ENCODE measurements at places on chromosomes 16 and 17.

DNA sequence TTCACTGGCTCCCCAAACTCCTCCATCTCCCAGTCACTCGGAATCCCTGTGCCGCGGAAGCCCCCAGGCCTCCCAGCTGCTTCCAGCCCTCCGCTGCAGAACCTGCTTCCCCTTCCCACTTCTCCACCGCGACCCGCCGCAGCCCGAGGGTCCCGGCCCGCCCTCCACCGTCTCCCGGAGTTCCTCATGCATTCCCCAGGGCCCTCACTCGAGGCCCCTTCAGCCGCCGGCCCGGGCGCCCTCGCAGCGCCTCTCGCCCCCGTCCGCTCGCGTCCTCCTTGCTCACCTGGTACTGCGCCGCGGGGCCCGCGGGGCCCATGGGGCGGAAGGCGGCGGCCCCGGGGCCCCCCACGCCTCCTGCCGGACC lies 329 bp downstream of the SMARCD2 start:
- no peak for DNase-seq

DNA sequence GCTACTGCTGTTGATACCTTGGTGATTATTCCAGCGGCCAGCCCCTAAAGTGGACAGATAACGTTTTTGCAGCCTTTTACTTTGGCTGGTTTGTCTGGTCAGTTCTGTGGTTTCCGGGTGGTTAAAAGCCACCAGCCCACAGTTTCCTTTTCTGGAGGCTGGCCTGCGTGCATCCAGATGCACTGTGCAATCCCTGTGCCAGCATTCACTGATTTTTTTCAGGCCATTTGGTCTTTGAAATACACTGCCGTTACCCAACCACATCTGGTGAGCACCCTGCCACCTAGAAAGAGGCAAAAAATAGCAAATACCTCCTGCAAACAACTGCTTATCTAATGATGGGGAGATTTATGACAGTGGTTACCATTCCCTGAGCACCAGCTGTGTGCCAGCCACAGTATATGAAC lies 797 bp downstream of the NUDT7 start:
- DNase-seq, result no peak

- no peak for DNase-seq
Measured at GRCh38 chr17:50855708-50856330, 10.3 kb downstream of the TOB1 start.

- no peak for DNase-seq
Measured at GRCh38 chr17:31156326-31156725, 61.5 kb downstream of the NF1 start.

DNA sequence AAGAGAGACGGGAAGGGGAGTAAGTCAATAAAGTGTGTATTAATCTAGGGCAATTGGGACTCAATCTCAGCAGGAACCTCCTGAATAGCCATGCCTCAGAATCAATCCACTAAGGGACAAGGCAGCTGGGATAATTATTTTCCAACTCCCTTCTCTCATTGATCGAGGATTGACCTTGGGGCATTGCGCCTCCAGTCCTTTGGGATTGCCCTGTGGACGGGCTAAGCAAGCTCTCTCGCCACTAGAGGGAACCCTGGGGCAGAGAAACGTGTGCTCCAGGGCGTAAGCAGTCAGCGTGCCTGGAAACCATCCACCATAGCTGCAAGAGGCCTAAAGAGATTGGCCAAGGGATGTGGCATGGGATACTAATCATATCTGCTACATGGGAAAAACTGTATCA lies 53.9 kb upstream of the ERCC4 start:
- DNase-seq, result peak; percentile 64

DNA sequence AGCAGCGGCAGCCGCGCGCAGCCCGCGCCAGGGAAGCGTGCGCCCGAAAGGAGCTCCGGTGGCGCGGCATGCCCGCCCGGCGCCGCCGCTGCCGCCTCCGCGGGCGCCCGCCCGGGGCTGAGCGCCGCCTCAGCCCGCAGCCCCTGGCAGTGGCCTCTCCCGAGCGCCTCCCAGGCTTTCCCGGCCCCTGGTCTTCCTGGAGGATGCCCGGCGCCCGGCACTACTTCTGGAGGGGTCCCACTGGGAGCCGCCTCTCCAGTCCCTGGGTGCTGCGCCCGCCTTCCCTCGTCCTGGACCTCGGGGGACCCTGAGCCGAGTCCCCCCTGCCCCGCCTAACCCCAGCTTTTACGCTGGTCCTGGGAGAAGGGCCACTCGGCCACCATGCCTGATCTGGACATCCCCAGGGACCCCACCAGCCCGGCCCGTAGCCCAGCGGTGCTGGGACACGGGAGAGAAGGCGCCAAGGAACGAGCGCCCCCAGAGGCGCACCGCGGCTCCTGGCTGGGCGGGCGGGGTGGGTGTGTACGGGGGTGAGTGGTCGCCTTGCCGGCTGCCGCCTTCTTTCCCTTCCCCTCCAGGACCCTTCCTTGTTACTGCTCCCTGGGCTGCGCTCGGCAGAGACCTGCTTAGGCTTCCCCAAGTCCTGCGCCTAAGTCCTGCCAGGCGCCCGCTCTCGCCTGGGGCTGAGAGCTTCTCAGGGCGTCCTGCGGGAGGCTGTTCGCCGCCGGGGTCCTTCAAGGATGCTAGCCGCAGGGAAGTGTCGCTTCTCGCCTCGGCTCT lies 704 bp downstream of the ASIC2 start:
- DNase-seq, result no peak

DNA sequence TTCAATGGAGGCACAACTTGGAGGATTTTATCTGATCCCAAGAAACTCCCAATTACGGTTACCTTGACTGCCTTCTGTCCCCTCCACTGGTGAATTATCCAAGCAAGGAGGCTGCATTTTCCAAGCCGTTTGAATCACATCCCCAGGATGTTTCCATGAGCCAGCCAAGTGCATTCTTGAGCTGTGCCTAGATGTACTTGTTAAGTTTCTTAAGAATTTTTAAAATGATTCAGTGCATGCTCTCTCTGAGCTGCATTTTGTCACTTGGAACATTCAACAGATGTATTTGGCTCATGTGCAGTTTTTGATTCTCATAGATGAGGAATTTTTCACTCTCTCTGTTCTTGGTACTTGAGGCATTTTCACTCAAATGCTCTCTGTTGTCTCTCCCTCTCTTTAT lies 202.6 kb upstream of the MYOCD start:
- no peak for DNase-seq

- peak; percentile 75 for DNase-seq
Measured at GRCh38 chr17:42405963-42406495, 17.0 kb downstream of the CAVIN1 start.

DNA sequence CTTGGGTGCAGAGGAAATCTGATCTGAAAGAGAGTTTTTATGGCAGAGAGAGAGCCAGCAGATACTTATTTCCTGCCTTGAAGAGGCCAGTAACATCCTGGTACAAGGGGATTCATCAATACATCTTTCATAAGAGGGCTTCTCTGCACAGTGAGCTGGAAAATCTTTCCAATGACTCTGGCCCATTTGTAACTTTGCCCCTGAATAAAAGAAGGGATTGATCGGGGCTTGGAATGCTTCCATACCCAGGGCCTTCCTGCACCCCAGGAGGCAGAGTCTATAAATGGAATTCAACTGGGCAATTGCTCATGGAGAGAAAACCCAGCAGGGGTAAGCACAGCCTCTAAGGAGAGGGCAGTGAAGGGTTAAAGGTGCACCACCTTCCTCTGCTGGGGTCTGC lies 163.3 kb downstream of the XYLT1 start:
- DNase-seq, result no peak

DNA sequence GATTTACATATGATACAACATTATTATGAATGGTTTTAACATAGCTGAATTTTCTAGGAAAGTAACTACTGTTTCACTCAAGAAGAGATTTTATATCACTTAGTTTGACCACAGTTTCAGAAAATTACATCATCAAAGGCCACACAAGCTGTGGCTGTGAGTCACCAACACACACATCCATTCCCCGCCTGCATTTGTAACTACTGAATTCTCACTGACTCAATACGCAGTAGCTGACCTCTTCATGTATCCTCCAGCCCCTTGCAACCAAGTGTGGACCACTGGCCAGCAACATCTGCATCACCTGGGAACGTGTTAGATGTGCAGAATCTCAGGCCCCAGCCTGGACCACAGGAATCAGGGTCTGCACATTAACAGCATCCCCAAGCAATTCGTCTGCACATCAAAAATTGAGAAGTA lies 197.6 kb downstream of the XYLT1 start:
- no peak for DNase-seq

DNA sequence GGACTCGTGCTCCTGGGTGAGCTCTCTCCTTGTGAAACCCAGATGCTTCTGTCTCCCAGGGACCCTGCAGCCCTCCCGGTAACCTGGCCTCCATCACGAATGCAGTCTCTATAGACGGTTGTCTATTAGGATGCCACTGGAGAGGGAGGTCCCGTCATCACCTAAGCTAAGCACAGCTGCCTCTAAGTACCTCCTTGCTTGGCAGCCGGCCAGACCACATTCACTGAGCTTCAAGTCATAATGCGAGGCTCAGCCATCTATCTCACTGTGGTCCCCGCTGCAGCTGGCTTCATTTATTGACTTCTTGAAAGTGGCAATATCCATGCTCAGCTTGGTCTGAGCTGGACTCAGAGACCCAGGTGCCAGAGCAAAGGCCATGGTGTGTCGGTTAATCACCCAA lies 74.5 kb upstream of the HSBP1 start:
- no peak for DNase-seq

- DNase-seq, result no peak
Measured at GRCh38 chr16:67860589-67861398, 12.1 kb upstream of the EDC4 start.

GRCh38 chr16:49661465-49662187 lies 194.3 kb downstream of the ZNF423 start:
- DNase-seq, result no peak

- no peak for DNase-seq
Measured at GRCh38 chr16:61289141-61289540, 747.1 kb downstream of the CDH8 start.

DNA sequence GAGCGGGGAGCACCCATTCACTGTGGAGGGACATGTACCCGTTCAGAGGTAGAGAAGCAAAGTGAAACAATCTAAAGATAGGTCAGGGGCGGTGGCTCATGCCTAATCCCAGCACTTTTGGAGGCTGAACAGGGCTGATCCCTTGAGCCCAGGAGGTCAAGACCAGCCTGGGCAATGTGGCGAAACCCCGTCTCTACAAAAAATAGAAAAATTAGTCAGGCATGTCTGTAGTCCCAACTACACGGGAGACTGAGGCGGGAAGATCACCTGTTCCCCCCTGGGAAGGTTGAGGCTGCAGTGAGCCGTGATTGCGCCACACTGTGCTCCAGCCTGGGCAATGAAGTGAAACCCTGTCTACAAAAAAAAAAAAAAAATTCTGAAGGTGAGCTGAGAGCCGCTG lies 21.7 kb downstream of the MYL4 start:
- DNase-seq, result no peak

GRCh38 chr17:21275047-21275578 lies 9.4 kb upstream of the MAP2K3 start:
- no peak for DNase-seq

DNA sequence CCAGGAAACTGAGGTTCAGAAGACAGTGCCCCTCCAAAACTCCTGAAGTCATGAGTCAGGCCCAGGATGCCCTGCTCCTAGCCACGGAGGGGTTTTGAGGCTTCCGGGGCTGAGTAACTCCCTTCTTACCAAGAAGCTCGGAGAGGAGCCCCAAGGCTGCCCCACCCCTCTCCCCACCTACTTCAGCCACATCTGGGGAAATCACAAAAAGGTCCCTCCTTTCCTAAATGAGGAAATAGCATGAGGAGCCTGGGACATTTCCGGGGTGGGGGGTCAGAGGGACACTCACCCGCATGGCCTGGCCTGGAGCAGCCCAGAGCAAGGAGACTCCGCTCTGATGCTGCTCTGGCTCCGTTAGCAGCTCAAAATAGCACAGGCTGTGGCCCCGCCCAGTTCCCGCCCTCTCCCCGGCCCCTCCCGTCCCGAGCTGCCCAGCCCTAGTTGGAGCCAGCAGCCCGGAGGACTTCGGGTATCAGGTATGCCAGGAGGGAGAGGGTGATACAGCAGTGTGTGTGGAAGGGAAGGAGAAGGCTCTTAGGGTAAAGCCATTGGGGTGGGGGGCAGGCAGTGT lies 40.1 kb downstream of the MYO18A start:
- DNase-seq, result no peak

GRCh38 chr17:81251094-81251708 lies 12.1 kb downstream of the NDUFAF8 start:
- peak; percentile 44 for DNase-seq

- DNase-seq, result no peak
Measured at GRCh38 chr16:78225919-78226318, 126.5 kb downstream of the WWOX start.

DNA sequence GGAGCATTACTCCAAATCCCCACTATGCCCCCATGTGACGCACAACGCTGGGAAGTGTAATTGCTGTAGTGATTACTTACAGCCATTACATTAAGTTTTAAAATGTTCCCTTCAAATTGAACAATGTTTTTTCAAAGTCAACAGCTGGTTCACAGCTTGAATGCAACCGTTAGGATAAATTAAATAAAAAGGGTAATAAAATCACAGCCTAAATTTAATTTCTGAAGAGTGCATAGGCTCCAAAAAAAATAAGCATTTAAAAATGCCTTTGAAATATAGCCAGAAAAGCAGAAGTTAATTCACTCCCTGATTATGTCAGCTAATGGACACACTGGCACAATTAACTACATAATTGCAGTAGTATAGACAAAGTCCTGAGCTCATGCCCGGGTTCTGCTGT lies 50.5 kb upstream of the KDM8 start:
- DNase-seq, result no peak

GRCh38 chr17:1649844-1650501 lies at the start of gene RILP:
RILP (minus strand) TSS chr17:1649866; CDS start chr17:1649804, 62 bp downstream.
- DNase-seq, result no peak

GRCh38 chr16:69937465-69937951 lies 13.6 kb upstream of the CLEC18A start:
- DNase-seq, result no peak

- DNase-seq, result no peak
Measured at GRCh38 chr17:70646673-70647072, 477.3 kb downstream of the KCNJ2 start.

DNA sequence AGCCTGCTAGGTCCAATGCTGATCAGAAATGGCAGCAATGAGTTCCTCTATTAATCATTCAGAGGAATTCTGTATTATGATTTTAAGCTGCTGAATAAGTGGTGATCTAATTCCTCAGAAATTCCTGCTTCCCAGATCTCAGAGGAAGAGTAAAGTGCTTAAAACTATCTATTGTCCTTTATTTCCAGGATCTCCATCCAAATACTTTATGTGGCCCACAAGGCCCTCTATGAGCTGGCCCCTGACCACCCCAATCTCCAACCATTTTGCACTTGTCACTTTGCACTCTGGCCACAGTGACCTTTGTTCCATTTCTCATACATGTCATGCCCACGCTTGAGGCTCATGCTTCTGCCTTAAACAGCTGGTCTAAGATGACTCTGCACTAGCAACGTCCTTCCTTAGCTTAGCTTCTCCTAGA lies 93.7 kb downstream of the CA10 start:
- no peak for DNase-seq

- DNase-seq, result peak; percentile 13
Measured at GRCh38 chr16:66551348-66551759, 1.0 kb upstream of the CKLF start.

Measured in NCI-H446 (cell line).